Stimulated activated CD8-positive, alpha-beta memory T cell treated with anti-CD3 and anti-CD28 coated beads, Interleukin-7, amount 100 ng/mL, for 1 hour (primary cell): ENCODE measurements at places on chromosomes 2 and 18.
A peak's percentile ranks its signal among the peaks of the same experiment; 100 is the strongest.

GRCh38 chr2:172256886-172257285 is 154.2 kb upstream of the DLX2 start:
- no peak for DNase-seq

- DNase-seq: no peak
These were observed 71.4 kb downstream of the GALR1 start for GRCh38 chr18:77320971-77321559.

GRCh38 chr2:34848691-34849090 is 1249.6 kb upstream of the FAM98A start:
- DNase-seq: no peak

DNA sequence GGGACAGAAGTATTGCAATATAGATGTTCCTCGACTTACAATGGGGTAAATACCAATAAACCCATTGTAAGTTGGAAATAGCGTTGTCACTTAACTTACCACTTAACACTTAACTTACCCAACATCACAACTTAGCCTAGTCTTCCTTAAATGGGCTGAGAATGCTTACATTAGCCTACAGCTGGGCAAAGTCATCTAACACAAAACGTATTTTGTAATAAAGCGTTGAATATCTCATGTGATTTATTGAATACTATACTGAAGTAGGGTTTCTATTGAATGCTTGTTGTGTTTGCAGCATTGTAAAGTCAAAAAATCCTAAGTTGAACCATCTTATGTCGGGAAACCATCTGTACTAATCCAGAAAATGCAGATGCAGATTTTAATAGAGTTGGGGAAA is 23.6 kb downstream of the IL1R2 start:
- no peak for DNase-seq

- no peak for DNase-seq
These were observed 641.9 kb downstream of the SLC4A3 start for GRCh38 chr2:220269367-220269766.

GRCh38 chr18:51196118-51196810 is 1.2 kb downstream of the MEX3C start:
- DNase-seq: peak; percentile 31
